Hematopoietic multipotent progenitor cell treated with erythropoietin and hydrocortisone succinate and interleukin-3 and kit ligand, for 8 days (in vitro differentiated cells): ENCODE measurements at places on chromosomes 6 and 20.

GRCh38 chr6:37482606-37483251 is 17.0 kb downstream of the CCDC167 start:
- DNase-seq = no peak

GRCh38 chr6:167047554-167047953 is 48.4 kb downstream of the CEP43 start:
- no peak for DNase-seq

GRCh38 chr6:158488065-158488464 is 71.8 kb upstream of the TMEM181 start:
- DNase-seq = no peak

DNA sequence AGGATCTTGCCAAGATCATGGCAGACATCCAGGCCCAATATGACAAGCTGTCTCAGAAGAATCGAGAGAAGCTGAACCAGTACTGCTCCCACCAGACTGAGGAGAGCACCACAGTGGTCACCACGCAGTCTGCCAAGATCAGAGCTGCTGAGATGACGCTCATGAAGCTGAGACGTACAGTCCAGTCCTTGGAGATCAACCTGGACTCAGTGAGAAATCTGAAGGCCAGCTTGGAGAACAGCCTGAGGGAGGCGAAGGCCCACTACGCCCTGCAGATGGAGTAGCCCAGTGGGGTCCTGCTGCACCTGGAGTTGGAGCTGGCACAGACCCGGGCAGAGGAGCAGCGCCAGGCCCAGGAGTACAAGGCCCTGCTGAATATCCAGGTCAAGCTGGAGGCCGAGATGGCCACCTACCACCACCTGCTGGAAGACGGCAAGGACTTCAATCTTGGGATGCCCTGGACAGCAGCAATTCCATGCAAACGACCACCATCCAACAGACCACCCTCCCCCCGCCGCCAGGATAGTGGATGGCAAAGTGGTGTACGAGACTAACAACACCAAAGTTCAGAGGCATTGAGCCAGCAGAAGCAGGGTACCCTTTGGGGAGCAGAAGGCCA is 44.7 kb upstream of the GRM4 start:
- no peak for DNase-seq
